ENCODE measurements at places on chromosomes 6 and 20.

DNA sequence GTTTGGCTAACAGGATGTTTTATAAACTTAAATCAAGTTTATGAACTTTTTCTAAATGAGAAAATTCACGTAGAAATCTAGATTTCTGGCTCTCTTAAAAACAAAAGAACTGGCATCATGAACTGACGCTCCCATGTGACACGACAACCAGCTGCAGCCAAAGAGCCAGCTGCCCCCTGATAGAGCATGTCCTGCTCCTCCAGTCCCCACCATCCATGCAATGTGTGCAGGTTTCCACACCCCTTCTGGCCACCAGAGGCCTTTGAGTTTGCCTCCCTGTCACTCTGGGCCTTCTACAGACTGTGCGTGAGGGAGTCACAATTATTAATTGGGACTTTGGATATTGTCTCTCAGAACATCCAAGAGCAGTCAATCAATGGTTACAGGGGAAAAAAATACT is 1.6 kb upstream of the GPLD1 start:
- DNase-seq: no peak

- no peak for DNase-seq
Measured at GRCh38 chr6:138862456-138862855, 66.6 kb downstream of the ECT2L start.

DNA sequence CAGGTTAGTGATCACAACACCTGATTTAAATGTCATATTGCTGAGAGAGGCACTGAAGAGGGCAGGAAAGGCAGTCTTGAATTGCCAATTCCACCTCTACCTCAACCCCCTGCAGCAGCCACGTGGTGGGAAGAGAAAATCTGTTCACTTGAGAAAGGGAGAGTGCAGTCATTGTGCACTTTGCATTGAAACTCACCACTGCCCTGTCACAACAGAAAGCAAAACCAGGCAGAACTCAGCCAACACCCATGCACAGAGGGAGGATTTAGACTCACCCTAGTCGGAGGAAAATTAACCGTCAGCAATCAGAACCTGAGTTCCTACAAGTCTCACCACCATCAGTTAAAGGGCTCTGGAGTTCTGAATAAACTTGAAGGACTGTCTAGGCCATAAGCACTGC is 1040.2 kb downstream of the HACE1 start:
- DNase-seq: no peak

GRCh38 chr6:35295521-35296315 is 1.9 kb upstream of the DEF6 start:
- DNase-seq: no peak

DNA sequence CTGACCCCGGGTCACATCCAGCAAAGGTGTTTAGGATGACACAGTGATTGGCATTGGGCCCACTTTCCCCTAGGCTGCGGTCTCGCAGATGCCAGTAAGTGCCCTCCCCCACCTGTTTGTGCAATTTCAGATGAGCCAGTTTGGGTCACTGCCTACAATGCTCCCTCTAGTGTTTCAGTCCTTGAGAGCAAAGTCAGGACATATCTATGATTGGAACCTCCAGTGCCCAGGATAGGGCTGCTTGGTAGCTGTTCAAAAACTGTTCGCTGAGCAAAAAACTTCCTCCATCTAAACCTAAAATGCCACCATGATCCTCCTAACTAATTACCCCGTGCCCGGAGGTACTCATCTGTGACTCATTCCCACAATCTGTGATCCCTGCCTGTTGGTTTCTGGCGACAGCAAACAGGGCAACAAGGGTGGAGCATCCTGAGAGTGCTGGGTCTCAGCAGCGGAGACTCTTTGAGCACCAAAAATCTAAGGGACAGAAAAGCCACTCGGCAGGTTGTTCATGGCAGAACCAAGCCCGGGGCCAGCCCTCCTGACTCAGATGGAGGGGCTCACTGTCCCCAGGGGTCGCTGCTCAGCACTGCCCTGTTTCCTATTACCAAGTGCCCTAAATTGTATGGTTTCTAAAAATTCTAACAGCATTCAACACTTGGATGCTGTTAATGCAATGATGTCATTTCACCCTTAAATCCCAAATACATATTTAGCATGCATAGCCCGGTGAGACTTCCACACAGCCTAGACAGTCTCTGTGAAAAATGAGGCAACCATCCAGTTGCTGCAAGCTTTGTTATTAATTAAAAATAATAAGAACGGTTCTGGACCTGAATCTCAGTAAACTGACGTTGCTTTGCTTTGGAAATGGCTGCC is 5.0 kb downstream of the VSX1 start:
- no peak for DNase-seq

DNA sequence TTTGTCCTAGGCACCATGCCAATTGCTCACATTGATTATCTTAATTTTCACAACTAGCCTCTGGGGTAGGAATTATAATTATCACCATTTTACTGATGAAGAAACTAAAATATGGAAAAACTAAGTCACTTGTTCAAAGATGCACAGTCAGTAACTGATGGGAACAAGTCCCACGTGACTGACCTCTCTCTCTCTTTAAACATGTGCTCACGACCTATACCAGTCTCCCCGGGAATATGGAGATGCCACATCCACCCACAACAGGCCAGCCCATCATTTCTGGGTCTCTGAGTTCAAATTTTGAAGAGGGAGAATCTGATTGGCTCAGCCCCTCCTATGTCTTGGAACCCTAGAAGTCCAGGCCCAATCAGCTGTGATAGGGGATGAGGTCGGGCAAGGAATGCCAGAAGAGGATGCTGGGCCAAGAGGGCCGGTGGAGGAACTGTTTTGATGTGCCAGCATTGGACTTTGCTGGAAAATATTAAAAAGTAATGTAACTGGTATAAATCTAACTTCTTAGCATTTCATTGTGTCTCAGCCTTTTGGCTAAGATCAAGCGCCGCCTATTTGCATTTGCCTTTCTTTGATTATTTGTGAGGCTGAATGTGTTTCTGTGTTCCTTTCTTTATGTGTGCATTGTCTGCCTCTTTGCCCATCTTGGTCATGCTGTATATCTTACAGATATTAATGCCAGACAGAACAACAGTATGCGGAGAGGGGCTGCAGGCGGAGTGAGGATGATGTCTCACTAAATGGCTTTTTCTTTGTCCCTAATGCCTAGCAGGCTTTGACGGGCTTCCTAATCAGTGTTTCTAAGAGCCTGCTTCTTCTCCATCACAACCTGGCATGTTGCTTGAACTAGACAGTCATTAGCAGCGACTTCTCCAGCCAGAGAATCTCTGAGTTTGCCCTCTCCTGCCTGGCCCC is 126.6 kb downstream of the VEGFA start:
- DNase-seq: no peak

- DNase-seq: no peak
Measured at GRCh38 chr6:137099689-137100403, 55.1 kb upstream of the IL20RA start.

DNA sequence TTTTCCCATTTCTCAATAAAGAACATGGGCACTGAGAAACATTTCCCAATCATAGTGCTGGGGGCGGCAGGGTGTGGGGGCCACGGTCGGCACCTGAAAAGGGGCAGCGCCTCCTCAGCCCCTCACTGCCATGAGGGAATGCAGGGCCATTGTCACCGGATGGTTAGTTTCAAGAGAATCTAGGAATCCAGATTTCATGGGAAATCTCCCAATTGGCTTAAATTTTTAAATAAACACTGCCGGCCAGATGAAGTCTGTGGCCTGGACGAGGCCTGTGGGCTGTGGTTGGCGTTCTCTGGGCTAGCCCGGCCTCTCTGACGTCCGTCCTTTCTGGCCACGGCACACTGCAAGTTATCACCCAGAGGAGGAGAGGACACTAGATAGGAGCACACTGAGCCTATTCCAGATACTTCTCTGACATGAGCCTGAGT is 25.6 kb downstream of the MANBAL start:
- no peak for DNase-seq
